Activated CD8-positive, alpha-beta memory T cell treated with anti-CD3 and anti-CD28 coated beads for 24 hours (primary cell): ENCODE measurements at places on chromosomes 5 and 9.
A peak's percentile ranks its signal among the peaks of the same experiment; 100 is the strongest.

- no peak for DNase-seq
These were observed 82.2 kb downstream of the IPO11 start for GRCh38 chr5:62494772-62495171.

DNA sequence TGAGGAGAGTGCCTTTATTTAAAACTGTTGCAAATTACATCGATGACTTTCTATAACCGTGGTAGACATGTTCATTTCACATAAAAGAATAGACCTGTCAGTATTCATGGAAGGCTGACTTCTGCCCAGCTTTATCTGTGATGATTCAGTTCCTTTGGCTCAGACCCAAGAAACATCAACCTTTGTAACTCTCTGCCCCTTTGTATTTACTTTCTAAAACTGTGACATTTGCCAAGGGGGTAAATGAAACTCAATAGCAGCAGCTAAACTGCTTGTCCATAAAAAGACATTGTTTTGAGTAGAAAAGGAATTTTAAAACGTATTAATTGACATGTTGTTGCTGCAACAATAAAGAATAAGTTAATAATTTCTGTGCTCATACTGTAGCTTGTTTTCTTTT is 137.8 kb upstream of the ANKH start:
- DNase-seq: no peak

DNA sequence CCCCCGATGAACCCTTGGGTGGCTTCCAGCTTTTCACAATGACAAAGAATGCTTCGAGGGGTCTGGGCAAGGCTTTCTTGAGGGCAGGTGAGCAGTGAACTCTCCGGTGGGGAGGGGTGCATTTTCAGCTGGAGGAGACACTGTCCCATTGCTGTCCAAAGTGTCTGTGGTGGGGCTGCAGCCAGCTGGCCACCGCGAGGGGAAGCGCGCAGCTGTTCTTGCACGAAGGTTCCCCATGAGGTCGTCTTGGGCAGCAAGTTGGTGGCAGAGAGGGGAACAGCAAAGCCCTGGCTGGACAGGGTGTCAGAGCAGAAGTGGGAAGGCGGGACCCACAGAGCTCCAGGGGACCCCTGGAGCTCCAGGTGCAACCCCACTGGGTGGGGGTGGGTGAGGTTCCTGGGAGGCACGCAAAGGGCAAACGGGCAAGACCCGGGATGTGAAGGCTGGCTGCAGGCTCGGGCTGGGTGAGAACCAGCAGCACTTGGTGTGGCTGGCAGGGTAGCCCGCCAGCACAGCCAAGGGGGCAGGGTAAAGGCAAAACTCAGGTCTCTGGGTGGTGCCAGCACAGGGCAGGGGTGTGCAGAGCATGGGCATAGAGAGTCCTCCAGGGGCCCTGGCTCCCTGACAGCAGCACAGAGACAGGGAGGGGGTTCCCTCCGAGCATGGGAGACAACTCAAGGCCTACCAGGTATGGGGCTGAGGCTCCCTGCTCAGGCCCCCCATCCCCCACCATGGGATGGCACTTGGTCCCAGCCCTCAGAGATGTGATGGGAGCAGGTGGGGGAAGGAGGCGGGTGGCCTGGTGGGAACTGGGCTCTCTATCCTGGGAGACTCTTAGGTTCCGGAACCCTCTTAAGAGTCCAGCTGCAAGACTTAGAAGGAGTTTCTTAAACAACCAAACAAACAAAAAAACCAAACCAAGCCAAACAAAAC is 26.6 kb downstream of the TSPAN17 start:
- no peak for DNase-seq

GRCh38 chr5:108024986-108025385 is 354.2 kb upstream of the EFNA5 start:
- DNase-seq: no peak

GRCh38 chr9:135701959-135702721 is at the start of gene KCNT1:
KCNT1 (plus strand) TSS chr9:135702185; CDS start chr9:135702259, 74 bp downstream.
- DNase-seq: peak; percentile 84
